CD14-positive monocyte (primary cell): ENCODE measurements at places on chromosomes 2 and 18.

GRCh38 chr18:51643483-51643882 lies 446.0 kb upstream of the MEX3C start:
- no peak for DNase-seq

- no peak for DNase-seq
Measured at GRCh38 chr2:71702971-71703898, 249.9 kb downstream of the DYSF start.

DNA sequence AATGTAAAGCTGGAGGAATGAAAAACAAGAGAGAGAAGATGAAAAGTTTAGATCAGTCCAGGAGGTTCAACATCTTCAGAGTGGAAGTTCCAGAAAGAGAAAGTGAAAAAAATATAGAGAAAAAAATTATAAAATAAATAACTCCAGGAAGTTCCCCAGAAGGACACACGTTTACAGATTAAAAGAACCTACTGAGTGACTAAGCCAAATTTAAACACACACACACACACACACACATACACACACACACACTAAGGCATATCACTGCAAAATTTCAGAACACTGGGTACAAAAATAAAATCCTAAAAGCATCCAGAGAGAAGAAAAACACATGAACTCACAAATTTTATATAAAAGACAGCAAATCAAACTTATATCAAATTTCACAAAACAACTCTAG lies 85.9 kb upstream of the PMAIP1 start:
- DNase-seq = no peak

DNA sequence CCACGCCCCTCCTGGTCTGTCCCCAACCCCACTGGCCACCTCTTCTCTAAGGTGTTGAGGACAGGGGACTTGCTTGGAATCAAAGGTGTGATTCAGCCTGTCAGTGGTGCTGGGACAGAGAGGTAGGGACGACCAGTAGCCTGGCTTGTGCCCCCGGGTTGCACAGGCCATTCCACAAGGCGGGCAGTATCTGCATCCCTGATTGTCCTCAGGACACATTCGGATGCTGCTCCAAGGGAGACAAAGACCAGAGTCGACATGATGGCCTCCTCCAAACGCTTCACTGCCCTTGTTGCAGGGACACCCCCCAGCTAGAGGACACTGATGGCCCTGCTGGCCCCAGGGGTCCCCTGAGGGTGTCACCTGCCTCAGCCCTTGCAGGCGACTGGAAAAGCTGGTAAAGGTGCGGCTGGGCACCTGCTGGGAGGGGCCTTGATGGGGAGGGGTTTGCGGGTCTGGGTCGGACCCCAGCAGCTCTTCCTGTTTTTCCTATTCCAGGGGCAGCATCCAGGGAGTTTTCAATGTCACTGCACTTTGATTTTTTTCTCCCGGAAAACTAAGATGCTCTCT lies 98.0 kb downstream of the PTGR3 start:
- no peak for DNase-seq

DNA sequence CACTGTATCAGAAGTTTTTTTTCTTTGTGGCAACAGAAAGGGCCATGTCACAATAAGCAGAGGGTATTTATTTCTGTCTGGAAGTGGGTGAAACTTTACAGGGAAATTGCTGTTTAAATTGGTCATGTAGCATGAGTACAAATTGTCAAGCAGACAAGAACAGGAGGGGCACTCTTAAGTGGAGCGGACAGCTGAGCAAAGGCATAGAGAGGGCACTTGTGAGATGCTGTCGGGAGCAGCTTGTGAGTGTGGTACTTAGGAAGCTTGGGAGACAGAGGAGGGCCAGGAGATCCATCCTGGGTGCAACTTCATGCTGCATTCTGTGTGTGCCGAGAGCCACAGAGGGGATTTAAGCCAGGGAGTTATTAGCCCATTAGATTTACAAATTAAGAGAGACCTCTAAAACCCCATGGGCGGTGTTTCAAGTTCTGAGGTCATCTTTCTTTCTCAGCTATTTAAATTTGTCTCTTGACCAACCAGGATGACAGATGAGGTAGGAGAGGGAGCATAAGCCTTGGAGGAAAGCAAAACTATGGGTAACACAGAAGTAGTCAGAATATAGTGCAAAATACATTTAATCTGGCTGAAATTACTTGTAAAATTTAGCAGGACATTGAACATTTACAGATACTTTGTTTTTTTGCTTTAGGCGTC lies 30.4 kb downstream of the INPP4A start:
- DNase-seq = no peak

DNA sequence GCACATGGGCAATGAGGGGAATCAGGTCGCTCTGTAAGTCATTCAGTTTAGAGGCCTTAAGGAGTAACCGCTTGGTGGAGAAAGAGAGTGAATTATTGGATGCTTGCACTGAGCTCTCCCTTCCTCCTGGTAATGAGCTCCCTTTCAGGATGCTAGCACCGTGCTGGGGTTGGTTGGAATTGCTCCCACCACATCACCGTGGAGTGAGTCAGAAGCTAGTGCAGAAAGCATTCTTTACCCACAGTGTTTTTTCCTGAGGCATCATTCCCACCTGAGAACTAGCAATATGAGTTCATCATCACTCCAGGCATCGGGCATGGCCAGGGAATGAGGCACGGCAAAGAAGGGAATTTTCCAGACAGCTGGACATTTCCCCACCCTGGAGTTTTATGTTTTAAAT lies 57.6 kb downstream of the ITGB6 start:
- DNase-seq = no peak

- no peak for DNase-seq
Measured at GRCh38 chr2:239114119-239114581, 266.3 kb downstream of the TWIST2 start.

- DNase-seq = no peak
Measured at GRCh38 chr2:200467806-200468681, 41.8 kb downstream of the KCTD18 start.

DNA sequence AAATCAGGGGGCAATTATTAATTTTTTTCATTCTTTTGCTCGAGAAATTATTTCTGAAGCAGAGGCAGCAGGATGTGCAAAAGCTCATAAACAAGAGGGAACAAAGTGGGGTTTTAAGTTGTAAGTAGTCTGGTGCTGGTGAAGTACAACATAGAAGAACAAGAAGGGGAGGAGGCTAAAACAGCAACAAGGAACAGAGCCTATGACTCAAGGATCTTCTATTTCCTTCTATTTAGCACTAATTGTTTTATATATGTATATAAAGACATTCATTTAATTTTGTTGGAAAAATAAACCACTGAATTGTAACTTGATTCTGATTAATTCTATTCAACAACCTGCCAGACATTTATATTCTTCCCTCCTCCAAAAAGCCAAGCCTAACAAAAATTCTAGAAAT lies 35.0 kb downstream of the YES1 start:
- no peak for DNase-seq

- no peak for DNase-seq
Measured at GRCh38 chr2:189002079-189002478, 27.9 kb downstream of the COL3A1 start.

- DNase-seq = peak; percentile 8
Measured at GRCh38 chr2:90069290-90069894, 1377.9 kb downstream of the RPIA start.

GRCh38 chr18:36905571-36905970 lies 76.6 kb downstream of the KIAA1328 start:
- DNase-seq = no peak

DNA sequence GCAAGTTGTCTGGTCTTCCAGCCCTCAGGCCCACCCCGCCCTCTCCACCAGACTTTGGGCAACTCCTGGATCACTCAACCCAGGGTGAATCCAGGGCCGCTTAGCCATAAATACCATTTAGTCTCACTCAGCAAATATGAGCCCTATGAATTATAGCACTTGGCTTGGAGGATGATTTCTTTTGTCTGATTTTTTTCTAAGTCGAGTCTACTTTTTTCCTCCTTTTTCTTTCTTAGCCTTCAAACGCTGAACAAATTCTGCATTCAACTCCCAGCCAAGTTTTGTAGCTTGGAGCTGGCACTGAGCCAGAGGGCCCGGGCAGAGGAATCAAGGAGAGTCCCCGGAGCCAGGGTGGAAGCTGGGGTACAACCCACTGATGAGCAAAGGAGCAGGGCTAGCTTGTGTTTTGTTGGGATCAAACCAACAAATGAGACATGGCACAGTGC lies 48.7 kb downstream of the SERTAD2 start:
- no peak for DNase-seq

- no peak for DNase-seq
Measured at GRCh38 chr2:169609264-169609663, 25.1 kb downstream of the PPIG start.

DNA sequence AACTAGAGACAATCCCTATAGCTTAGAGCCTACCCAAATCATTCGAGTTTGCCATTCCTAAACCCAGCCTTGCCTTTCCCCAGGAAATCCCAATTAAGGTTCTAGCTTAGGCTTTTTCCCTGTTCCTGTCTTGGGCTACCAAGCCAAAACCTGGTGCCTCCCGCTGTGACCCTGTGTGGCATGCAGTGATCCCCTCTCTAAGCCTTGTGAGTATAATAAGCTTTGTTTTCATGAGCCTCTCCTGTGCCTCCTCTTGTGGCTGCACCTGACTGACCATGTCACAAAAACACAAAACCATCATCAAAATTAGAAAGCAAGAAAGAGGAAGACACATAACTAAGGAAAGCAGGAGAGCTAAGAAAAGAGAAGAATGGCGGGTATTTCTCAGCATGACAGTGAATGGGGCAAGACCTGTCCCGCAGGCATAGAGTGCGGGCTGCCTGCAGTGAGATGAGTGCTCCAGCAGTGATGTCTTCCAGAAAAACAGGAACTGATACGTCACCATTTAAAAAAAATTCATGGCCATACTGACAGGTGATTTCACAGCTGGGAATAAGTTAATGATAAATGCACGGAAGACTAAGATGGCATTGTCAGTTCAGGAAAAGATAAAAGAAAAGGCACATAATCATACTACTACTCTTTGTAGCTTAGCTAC lies 9.2 kb upstream of the PAIP2B start:
- no peak for DNase-seq

- DNase-seq = peak; percentile 16
Measured at GRCh38 chr2:62705859-62706720, 577 bp downstream of the EHBP1 start.

DNA sequence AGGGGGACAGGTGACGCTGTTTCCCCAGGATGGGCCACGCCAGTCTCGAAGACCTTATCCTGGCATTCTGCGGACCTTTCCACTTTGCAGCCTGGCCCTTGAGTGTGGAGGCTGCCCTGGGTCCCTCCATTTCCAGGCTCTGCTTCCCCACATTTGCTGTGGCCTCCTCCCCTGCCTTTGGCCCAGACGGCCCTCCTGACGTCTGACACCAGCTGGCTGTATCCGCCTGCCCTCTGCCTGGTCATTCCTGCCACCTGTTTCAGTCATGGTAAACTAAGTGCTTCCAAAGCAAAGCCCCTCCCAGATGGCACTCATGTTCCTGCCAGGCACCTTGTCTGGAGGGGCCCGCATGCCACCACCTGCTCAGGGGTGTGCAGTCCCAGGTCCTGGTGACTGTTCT lies 95.1 kb downstream of the ASB1 start:
- no peak for DNase-seq

DNA sequence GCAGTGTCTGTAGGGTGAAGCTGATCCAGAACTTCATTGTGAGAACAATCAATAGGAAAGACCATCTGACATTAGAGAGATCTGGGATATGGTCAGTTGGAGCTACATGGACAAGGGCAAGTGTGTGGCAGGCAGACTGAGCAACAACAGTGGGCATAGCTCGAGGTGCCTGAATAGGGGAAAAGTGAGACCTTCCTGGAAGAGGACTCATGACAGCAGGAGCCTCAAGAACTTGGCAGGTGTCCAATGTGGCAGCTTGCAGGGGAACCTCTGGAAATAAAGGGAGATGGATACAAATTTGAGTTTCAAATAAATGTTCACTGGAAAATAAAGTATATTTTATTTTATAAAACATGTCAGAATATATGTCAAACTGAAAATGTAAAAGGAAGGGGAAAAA lies 117.9 kb downstream of the TANC1 start:
- no peak for DNase-seq

DNA sequence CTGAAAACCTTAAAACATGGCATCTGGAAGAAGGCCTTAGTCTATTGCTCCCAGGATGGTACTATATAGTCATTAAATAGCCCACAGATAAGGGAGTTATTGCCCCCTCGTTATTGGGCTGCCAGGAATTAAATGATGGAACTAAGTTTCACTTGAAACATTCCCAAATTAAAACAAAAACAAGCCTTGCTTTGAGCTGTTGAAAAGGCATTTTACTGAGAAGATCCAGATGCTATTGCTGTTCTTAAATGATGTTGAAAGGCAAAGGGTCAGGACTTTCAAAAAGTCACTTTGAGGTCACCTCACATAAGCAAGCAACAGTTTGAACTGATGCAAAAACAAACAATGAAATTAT lies 2.0 kb upstream of the AMMECR1L start:
- DNase-seq = no peak

GRCh38 chr2:72674982-72675915 lies 150.6 kb downstream of the EXOC6B start:
- DNase-seq = no peak

- DNase-seq = no peak
Measured at GRCh38 chr2:127014224-127014623, 92.7 kb downstream of the BIN1 start.

DNA sequence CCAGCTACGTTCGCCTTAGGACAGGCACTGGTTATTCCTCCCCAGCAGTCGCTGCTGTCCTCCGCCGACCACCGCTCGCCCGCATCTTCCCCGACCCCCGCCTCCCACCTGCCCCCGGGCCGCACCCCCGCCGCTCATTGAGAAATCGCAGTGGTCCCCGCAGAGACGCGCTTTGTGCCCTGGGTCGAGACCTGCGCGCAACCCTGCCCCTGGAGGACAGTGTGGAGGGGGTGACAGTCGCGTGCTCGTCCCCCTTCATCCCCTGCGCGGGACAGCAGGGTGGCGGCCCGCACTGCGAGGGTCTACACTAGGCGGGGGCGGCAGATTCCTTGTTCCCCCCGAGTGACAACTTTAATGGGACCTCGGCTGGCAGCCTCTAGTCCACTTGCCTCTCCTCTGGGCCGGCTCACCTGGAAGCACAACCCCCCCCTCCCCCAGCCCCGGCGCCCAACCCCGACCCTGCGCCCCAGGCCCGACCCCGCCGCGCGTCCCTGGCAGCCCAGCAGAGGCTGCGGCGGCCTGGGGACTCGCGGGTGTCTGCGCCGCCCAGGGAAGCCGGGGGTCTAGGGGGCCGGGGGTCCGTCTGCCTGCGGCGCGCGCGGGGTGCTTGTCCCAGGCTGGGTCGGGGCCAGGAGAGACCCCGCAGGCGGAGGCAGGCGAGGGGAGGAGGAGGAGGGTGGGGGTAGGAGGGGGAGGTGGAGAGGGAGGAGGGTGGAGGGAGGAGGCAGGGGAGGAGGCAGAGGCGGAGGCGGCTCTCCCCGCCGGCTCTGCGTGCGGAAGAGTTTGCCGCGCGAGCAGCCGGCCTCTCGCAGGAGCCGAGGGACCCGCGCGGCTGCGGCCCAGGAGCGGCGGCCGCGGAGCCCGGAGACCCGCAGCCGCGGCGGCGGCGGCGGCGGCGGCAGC lies at the start of gene NPAS2:
TSS of gene NPAS2 (plus strand) at position 770 of the 903 bp plus-strand sequence. CDS start 84,616 bp downstream, outside the sequence.
- no peak for DNase-seq
